ENCODE measurements at places on chromosomes 5 and 9.

- no peak for DNase-seq
Observed at GRCh38 chr5:119031905-119032304, 39.0 kb upstream of the DMXL1 start.

- no peak for DNase-seq
Observed at GRCh38 chr5:96278981-96279380, 154.1 kb downstream of the PCSK1 start.

DNA sequence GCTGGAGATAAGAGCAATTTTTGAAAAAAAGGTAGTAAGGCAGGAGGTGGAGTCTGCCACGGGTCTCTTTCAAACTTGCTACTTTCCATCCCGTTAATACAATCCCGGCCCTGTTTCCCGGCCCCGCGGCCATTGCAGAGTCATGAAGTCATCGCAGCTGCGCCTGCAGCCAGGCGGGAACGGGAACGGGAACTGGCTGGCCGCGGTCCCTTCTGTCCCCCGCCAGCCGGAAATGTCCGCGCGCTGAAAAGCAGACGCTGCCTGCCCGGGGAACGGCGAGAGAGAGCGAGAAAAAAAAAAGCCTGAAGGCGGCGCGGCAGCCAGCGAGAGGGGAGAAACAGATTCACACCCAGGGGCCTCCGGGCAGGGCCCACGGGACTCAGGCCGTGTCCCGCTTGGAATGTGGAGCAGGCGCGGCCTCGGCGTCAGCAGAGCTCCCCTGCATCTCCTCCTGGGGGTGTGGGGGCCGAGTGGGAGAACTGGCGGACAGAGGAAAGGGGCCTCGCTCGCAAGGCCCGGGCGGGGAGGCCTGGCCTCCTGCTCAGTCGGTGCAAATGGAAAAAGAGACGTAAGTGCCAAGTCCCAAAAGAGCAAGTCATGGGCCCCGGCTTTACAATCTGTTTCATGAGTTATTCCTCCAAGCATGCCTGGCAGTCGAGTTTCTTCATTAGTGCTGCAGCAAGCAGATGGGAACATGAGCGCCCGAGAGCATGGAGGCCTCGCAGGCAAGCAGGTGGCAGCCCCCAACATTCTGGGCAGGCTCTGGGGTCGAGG lies 201.2 kb upstream of the GAS1 start:
- DNase-seq, result peak; percentile 45

DNA sequence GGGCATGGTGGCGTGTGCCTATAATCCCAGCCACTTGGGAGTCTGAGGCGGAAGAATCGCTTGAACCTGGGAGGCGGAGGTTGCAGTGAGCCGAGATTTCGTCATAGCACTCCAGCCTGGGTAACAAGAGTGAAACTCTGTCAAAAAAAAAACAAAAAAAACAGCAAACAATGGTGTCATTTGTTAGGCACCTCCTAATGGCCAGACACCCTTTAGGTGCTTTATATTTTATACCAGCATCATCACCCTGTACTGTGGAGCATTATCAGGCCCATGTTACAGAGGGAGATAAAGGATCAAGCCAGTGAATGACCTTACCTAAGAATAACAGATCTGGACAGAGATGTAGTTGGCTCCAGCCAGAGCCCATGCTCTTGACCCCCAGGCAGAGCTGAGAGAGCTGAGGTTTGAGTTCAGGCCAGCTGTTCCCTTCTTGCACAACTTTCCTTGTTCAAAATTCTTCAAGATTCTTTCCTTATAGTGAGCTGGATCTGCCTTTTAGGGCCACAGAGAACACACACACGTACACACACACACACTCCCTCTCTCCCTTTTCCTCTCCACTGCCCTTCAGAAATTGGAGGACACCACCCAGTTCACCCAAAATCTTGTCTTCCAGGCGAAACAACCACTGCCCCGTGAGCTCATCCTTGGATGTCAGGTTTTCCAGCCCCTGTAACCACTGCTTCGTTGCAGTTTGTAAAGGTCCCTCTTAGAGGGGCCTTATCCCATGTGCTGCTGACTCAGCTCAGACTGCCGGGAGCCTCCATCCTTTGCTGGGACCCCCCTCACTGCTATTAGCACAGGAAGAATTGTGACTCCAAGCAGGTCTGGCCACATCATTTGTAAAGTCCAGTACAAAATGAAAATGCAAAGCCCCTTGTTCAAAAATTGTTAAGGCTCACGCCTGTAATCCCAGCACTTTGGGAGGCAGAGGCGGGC lies 10.4 kb upstream of the PTGES start:
- no peak for DNase-seq

DNA sequence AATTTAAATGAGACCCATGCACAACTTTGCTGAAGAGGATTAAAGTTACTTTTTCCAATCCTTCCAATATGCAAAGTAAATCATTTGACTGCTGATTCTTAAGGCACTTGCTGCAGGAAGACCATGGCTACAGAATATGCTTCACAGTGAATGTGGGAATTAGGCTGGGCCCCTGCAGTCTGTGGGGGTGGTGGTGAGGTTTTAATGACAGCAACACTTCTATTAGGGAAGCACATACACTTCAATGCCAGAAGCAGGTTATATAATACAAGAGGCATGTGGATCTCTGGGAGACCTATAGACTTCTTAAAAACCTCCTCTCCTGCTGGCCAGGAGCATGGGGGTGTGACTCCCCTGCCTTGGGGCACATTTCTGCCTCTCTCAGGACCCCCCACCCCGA lies 124.5 kb upstream of the KLF9 start:
- DNase-seq, result no peak

DNA sequence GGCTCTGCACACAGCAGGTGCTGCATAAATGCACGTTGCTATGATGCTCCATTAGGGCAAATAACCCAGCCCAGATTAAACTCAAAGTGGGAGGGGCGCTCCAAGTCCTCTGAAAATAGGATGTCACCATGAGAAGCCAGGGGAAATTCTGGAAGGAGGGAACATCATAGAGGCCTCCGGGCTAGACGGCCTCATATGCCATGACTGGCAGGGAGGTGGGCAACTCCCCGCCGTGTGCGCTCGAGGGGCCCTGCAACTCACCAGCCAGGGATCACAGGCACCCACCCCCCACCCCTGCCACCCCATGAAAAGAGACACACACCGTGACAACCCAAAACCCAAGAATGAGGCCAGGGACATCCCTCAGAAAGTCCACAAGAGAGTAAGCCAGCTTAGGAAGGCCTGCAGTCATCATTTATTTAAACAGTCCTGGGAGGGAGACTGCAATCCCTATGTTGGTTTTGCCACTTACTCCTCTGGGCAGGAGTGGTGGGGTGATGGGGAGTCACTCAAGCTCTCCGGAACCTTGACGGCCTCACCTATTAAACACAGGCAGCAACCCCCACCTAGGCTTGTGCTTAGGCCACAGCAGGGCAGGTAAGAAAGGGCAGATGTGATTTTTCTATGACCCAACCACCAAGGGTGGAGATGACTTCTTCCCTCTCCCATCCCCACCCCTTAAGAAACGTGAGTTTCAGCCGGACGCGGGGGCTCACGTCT lies 4.0 kb downstream of the VAV2 start:
- no peak for DNase-seq
